ENCODE measurements at places on chromosomes 16 and 17.

- no peak for DNase-seq
These were observed 78.3 kb downstream of the DNAH17 start for GRCh38 chr17:78498848-78499247.

DNA sequence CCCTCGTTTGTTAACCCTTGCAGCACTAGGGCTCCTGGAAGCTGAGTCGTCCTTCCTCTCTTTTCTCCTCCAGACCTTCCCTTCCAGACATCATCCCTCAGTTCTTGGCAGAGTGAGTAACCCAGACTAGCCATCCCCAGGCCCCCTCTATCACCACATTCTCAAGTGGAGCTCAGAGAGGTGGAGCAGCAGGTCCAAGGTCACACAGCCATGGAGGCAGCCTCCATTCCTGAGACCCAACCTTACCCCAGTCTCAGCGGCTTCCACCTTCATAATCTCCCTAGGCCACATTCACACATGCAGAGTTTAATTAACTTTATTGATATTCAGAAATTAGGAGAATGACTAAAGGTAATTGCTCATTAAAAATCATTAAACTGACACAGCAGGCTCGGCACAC is 3.0 kb downstream of the SEZ6 start:
- DNase-seq: no peak

DNA sequence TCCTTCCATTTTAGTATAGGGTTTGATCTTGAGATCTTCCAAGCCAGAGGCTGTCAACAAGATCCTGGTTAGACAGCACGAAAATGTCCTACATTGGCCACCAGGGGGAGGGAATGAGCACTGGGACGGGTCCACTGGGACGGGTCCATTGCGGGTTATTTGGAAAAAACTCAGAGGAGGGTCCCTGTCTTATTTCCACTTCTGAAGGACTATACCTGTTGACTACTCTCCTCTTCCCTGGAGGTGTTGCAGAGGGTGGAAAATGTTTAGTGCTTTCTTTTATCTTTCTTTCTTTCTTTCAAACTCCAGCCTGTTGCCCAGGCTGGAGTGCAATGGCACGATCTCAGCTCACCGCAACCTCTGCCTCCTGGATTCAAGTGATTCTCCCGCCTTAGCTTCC is 2.5 kb downstream of the TTLL6 start:
- peak; percentile 52 for DNase-seq

- DNase-seq: peak; percentile 45
These were observed 23.6 kb upstream of the ABR start for GRCh38 chr17:1203111-1203966.

GRCh38 chr17:10271106-10271562 is 72.7 kb upstream of the GAS7 start:
- no peak for DNase-seq

GRCh38 chr16:69322343-69322742 is 8.0 kb downstream of the PDF start:
- DNase-seq: no peak

DNA sequence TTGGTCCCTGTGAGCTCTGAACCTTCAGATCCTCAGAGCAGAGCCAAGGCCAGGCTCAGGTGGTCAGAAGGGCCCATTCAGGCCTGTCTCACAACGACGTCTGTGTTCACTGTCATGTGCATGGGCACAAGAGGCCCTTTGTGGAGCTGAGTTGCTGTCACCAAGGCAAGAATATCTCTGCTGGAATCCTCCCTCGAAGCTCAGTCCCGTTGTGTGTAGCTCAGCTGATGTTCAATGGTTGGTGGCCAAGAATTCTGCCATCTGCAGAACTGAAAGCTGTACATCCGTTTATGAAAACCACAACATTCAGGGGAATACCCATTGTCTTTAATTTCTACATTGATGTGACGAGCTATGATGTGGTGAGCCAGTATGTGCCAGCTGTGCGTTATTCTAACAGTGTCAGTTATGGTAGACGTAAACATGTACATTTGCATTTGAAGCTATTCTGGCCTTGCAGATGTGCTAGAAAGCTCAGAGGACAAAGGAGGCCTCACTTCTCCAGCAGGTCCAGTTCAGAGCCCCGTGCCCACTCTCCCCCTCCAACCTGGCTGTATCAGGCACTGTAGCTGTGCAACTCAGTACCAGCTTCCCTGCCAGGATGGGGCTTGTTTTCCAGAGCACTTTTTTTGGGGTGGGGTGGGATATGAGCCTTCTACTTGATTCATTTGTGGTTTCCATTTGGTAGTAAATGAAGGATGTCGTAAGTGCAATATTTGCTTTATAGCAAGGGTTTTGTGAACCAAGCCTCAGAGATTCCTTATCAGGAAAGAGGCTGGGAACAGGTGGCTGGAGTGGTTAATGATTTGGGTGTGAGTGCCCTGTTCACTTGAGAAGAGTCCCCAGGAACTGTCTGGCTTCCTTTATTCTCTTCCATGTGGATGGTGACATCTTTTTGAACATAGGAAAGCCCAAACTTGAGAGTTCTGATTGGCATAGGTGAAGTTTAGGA is 56.1 kb downstream of the B9D1 start:
- peak; percentile 4 for DNase-seq

GRCh38 chr16:4172070-4172469 is 55.8 kb upstream of the ADCY9 start:
- no peak for DNase-seq

DNA sequence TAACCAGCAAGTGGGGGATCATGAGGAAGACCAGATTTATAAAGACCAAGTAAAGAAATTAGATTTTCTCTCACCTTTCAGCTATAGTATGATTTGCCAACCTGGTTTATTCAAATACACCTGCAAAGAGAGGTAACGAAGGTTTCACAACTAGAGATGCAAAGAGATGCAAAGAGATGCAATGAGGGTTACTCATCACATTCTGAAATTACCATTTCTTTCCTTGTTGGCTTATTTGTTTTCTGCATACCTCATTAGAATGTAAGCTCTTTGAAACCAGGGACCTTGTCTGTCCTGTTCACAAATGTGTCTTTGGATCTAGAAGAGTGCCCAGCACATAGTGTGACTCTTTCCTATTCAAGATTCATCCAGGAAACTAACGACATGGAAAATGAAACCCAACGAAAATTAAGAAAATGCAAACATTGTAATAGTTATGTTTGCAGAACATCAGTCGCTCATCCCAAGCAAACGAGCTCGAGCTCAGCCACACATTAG is 9.0 kb upstream of the LONP2 start:
- DNase-seq: no peak

- no peak for DNase-seq
These were observed at the start of gene AOC3 for GRCh38 chr17:42850954-42851353. Gene AOC3 (plus strand): TSS chr17:42851199. CDS start chr17:42851344, 145 bp downstream.

DNA sequence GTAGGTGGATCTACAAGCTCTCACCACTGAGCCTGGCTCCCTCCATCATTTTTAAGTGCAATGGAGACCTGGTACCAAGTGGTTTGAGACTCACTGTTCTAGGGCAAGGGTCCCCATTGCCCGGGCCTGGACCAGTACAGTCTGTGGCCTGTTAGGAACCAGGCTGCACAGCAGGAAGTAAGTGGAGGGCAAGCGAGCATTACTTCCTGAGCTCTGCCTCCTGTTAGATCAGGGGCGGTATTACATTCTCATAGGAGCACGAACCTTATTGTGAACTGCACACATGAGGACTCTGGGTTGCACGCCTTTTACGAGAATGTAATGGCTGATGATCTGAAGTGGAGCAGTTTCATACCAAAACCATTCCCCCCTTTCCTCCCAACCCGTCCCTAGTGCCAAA is 6.8 kb upstream of the ZNF594 start:
- no peak for DNase-seq

GRCh38 chr17:74340470-74341023 is 14.5 kb downstream of the KIF19 start:
- no peak for DNase-seq

- DNase-seq: no peak
These were observed 28.5 kb downstream of the DYNLL2 start for GRCh38 chr17:58111676-58112075.

DNA sequence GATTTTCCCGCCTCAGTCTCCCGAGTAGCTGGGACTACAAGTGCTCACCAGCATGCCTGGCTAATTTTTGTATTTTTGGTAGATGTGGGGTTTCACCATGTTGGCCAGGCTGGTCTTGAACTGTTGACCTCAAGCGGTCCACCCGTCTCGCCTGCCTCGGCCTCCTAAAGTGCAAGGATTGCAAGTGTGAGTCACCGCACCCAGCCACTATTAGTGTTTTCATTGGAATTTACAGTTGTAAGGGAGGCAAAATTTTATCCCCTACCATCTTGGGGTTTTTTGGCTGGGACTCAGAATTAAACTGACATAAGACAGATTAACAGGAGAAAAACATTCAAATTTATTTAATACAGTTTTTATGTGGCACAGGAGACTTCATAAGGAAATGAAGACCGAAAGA is 12.3 kb upstream of the MYCBPAP start:
- no peak for DNase-seq

DNA sequence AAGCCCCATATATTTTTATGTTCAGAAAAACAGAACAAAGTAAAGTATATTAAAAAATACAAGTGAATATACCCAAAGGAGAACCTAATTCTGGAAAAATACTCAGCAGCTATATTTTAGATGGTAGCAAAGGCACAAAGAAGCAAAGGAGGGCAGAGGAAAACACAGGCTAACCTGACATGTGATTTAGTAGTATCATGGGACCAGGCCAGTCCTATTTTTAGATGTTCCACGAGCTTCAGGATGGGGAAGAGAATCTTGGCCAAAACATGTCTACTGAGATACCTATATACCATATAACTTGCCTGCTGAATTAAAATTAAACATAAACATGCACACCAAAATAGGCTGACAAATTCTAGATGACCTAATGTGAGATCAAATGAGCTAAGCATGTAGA is 32.9 kb downstream of the SMYD4 start:
- DNase-seq: no peak

DNA sequence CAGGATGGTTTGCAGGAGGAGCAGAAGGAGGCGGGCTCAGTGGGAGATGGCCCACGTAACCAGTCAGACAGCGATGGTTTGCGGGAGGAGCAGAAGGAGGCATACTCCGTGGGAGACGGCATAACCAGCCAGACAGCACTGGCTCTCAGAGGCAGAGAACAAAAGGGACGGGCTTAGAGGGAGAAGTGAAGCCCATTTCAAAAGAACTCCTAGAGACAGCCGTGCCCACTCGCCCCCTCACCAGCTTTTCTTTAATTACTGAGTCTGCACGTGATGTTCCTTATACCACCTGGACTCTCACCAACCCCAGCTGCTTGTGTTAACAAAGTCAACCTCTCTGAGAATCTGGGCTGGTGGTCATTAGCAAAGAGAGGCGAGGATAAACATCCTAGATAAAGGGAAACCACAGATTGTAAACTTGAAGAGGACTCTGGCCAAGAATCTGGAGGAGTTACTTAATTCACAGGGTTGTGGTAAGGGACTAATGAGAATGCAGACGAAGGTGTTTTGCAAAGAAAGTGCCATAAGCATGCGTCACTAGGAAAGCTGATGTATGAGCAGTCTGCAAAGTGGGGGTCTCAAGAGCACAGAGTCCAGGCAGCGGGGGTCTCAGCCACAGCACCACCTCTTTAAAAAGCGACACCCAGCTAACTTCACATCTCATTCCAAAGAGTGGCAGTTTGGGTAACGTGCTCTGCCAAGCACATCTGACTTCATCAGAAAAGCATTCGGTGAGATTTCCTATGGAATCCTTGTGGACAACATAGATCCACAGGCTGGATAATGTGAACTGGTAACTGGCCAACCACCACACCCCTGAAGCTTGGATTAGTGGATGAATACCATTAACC is 51.7 kb downstream of the NXN start:
- no peak for DNase-seq

GRCh38 chr16:87297918-87298631 is 19.1 kb downstream of the C16orf95 start:
- DNase-seq: no peak

DNA sequence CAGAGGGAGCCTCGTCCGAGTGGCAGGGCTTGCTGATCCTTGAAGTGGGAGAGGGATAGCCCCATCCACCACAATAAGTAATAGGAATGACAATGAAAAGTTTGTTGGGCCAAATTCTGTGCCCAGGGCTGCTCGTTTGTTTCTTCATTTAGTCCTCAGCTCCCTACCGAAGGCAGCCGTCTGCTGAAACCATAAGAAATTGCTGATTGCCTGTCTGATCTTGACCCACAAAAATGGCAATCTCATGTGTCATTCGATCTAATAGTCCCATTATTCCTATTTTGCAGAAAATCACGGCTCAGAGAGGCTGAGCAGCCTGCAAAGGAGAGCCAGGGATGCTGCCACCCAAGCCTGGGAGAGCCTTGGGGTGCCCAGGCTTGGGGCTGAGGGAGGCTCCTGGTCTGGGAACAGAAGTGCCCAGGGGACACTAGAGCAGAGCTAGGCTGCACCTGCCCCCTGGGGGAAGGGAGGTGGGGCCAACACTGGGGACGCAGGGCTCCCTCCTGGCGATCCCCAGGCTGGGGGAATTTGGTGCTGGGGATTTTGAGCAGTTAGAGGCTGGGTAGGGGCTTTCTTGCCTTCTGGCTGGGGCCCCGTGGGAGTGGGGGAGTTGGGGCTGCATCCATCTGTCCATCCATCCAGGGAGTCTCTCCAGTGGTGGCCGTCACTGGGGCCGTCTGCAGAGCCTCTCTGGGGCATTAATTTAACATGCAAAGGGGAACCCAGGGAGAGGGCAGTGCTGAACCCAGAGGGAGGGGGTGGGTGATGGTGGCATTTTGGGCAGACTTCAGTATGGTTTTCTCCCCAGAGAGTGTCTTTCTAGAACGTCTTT is 53.5 kb downstream of the SOCS1 start:
- no peak for DNase-seq

GRCh38 chr17:55053855-55054254 is 85.3 kb downstream of the STXBP4 start:
- no peak for DNase-seq

GRCh38 chr16:58306327-58306726 is 11.5 kb upstream of the PRSS54 start:
- DNase-seq: peak; percentile 38

Data from stimulated activated CD4-positive, alpha-beta T cell treated with anti-CD3 and anti-CD28 coated beads, Interleukin-4, amount 100 ng/mL, for 4 hours (primary cell).